Stimulated activated CD4-positive, alpha-beta T cell treated with anti-CD3 and anti-CD28 coated beads, Interleukin-15, amount 100 ng/mL, for 48 hours (primary cell): ENCODE measurements at places on chromosomes 6 and 20.

- no peak for DNase-seq
These were observed 49.8 kb upstream of the THEMIS start for GRCh38 chr6:127950566-127951145.

GRCh38 chr6:15396808-15397207 is 150.9 kb downstream of the JARID2 start:
- no peak for DNase-seq

DNA sequence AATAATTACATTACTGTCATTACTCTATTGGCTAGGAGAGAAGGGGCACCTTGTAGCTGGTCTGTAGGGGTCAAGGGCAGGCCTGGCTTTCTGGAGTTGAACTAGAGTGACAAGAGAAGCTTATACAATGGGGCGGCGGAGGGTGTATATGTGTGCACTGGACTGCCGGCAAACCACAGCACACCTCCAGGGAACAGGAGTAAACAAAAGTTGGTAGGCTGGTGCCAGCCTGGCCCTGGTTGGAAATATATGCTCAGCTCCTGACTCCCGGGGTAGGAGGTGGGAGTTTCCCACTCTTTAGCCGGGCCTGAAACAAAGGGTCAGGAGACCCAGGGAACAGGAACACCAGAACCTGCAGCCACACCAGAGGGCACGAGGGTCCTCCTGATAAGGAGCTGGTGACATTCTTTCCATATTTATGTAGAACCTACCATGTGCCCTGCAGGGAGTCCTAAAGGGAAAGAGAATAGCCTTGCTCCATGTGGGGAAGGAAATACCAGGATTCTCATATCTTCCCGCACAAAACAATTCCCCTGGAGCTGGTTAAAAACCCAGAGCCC is 5.1 kb downstream of the C6orf132 start:
- DNase-seq: no peak

GRCh38 chr6:57158658-57159057 is 13.5 kb upstream of the BAG2 start:
- no peak for DNase-seq

- no peak for DNase-seq
These were observed 3.5 kb downstream of the FOXS1 start for GRCh38 chr20:31841928-31842327.

DNA sequence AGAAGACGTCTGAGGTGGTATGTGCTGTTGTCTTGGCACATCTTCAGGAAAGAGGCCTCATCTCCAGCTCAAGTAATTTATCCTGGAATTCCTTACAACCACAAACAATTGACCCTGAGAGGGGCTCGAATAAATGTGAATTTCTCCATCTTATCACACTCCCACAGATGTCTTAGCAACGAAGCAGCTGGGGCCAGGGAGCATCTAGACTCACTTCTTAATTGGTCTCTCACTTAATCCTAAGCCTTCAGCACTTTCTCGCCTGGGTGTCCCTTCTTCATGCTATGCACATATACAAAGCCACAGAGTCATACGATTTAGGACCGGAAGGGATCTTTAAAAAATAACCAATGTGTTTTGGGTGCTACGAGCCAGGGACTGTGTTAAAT is 27.1 kb downstream of the PCK1 start:
- no peak for DNase-seq

DNA sequence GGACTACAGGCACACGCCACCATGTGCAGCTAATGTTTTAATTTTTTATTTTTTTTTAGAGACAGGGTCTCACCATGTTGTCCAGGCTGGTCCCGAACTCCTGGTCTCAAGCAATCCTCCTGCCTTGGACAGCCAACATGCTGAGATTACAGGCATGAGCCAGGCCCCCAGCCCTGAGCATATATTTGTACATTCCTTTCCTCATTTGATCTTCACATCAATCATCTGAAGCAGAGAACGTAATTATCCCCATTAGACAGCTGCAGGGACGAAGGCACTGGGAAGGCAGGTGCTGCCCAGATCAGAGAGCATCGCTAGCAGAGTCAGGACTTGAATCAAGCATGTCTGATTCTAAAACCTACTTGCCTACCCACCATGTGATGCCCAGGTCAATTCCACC is 41.0 kb upstream of the SIRPA start:
- no peak for DNase-seq
